ENCODE measurements at places on chromosomes 16 and 17.

GRCh38 chr16:54489225-54490111, 202.9 kb upstream of the IRX3 start:
- no peak for DNase-seq

DNA sequence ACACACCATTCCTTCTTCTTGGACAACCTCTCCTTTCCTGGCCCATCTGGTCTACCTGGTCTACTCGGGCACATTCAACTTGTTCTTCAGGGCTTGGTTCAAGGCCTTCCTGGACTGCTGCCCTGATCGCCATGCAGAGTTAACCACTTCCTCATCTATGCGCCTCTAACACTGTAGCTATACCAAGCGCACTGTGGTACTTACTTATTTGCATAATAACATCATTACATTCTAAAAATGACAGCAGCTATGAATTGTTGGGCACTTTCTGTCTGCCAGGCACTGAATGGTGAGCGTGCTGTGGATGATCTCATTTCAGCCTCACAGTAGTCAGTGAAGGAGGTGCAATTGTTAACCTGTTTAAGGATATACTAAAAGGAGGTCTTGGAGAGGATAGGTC, 66.9 kb upstream of the SDK2 start:
- DNase-seq, result no peak

GRCh38 chr16:12318661-12319427, 342.3 kb downstream of the SNX29 start:
- DNase-seq, result no peak

DNA sequence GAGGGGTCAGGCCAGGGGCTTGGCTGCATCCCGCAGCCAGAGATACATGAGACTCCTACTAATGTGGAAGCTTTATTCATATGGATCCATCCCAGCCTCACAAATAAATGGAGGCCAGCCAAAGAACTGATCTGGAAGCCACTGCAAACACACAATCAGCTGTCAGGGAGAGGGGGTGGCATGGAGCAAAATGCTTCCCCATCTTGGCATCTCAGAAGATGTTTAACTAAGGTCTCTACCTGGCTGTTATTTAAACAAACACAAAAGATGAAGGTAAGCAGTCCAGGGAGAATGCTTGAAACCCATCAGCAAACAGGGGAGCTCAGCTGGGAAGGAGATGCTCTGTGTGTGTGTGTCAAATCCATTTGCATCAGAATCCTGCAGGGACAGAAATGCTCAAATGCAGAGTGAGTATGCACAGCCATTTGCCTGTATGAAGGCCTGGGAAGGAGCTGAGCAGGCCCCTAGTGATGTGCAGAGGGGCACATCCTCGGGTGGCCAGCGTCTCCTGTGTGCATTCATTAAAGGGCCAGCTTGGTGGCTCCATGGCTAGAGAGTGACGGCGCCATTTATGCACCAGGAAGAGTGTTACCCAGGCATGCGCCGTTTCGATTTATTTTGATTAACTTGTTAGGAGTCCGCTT, 34.2 kb upstream of the IRX3 start:
- no peak for DNase-seq

DNA sequence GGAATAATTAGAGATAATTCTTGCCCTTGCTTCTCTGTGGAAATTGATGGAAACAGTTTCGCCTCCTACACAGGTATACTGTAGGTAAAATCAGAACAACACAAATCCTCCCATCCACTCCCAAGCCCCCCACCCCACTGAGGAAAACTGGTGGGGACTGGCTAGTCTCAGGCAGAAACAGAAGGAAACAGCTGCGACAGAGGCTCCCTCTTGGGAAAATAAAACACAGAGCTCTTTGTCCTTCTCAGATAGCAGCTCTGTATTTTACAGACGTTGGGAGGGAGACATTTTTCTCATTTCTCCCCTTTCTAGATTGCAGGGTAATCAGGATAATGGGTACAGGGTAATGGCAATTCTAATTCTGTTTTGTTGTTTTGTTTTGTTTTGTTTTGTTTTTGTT, 1.1 kb downstream of the SLFN13 start:
- DNase-seq, result no peak

- DNase-seq, result peak; percentile 95
These were observed 21.7 kb downstream of the FOXN1 start for GRCh38 chr17:28527859-28528258.

- no peak for DNase-seq
These were observed 331.8 kb downstream of the TMEM114 start for GRCh38 chr16:8258523-8258922.
